Activated gamma-delta T cell treated with Interleukin-2 at 50 U/mL for 16 hours (primary cell): ENCODE measurements at places on chromosomes 3 and 15.
A peak's percentile ranks its signal among the peaks of the same experiment; 100 is the strongest.

GRCh38 chr15:81413851-81414250 lies 39.8 kb upstream of the TMC3 start:
- no peak for DNase-seq

GRCh38 chr15:41258750-41259471 lies 27.8 kb downstream of the CHP1 start:
- DNase-seq = no peak

DNA sequence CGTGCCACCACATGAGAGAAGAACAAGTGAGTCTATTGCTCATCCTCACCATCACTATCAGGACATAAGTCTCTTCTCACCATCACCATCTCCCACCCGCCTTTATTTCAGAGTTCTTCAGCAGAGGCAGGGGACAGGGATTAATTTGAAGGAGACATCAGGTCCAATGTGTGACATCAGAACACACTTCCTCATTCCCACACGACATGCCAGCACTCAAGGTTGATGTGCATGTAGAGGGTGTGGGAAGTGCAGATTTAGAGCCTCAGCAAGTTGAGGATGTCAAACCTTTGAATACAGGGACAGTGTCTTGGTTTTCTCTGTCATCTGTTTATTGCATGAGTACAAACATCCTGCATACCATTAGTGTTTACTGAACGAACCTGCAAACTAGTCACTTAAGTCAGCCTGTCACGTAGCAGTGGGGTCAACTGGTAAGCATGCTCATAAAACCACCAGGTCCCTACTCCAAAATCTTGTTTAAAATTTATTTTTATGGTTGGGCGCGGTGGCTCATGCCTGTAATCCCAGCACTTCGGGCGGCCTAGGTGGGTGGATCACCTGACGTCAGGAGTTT lies 104.4 kb downstream of the MYLK start:
- DNase-seq = no peak

- DNase-seq = no peak
Measured at GRCh38 chr3:81003008-81003645, 758.3 kb downstream of the GBE1 start.

- no peak for DNase-seq
Measured at GRCh38 chr3:65412588-65412987, 626.1 kb downstream of the MAGI1 start.

DNA sequence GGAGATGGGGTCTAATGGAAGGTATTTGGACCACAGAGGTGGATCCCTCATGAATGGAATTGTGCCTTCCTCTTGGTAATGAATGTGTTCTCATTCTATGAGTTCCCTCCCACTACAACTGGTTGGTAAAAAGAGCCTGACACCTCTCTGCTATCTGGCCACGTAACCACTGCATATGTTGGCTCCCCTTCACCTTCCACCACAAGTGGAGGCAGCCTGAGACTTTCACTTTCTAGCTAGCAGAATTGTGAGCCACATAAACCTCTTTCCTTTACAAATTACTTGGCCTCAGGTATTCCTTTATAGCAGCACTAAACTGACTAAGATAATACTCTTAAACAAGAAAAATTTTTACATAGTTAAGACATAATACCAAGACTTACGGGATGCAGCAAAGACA lies 155.3 kb downstream of the NR1I2 start:
- peak; percentile 40 for DNase-seq

GRCh38 chr3:55622116-55622515 lies 135.0 kb upstream of the WNT5A start:
- DNase-seq = no peak
